ENCODE measurements at places on chromosomes 7 and 10.

GRCh38 chr10:10872035-10872673 lies 145.5 kb upstream of the CELF2 start:
- DNase-seq: peak; percentile 91

- peak; percentile 98 for DNase-seq
These were observed 32.4 kb downstream of the UNC5B start for GRCh38 chr10:71244431-71245419.

GRCh38 chr10:21329995-21330627 lies 195.4 kb downstream of the SKIDA1 start:
- DNase-seq: peak; percentile 72

DNA sequence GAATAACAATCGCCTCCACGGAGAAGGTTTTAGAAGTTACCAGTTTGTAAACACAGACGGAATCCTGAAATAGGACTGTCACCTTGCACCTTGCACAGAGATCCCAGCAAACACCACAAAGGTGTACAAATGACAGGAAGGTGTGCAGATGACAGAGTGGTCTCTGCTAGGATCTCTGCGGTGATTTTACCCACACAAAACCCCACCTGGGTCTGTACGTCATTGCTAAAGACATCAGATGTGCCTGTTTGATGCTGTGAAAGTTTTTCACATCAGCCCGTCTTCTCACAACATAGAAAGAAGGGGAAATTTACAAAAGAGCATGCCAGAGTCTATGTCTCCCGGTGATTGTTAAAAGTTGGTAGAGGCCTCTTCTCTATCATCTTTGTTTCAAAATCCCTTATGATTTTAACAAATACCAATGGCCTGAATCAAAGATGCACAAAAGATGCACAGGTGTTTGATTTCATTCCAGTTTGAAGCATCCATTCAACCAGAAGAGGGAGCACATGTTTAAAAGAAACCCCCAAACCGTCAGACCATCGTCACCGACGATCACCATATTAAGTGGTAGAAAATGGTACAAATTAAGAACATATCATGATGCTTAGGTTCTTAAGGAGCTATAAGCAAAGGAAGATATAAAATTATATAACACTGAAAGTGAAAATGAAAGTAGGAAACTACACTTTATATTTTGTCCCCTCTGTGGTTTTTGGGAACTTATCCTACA lies 576.5 kb downstream of the PTPRN2 start:
- no peak for DNase-seq

DNA sequence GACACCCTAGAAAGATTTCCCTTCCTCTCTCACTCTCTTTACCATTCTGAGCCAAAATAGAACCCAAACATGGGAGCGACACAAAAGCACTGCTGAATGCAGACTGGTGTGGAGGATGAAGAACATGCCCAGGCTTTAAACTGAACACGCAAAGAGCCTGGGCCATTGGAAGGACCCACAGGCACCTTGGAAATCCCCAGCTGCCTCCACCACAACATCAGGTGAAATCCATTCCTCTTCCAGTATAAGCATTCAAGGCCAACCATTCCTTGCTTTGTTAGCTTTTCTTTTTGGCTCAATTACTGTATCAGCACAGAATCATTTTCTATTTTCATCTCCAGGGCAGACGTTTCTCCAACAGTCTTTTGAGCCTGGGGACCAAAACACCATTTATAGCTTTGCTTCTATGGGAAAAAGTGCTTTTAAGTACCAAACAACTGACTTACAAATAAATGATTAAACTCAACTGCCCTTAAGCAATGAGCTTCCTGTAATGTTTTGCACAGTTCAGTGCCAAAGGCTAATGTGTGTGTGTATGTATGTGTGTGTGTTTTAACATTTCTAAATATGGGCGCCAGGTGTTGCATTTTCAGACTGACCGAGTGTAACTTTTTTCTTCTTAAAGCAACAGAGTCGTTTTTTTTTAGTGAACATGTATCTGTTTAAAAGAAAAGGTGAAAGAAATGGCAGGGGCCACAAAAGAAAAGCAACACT lies 16.2 kb upstream of the BLNK start:
- peak; percentile 62 for DNase-seq

DNA sequence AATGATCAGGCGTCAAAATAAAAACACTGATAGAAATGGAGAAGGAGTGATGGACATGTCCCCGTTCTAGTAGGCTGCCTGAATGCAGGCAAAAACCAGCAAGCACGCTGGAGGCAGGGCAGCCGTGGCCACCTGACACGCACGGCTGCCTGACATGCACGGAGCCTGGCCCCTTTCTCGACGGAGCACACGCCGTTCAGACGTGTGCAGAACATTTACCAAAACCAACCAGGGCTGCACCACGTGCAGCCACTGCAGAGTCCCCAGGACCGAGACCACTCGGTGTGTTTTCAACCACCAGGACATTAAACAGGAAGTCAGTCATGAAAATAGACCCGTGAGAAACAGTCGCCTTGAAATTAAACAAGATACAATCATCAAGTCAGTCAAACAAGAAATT lies 61.9 kb upstream of the NKX6-2 start:
- DNase-seq: no peak

DNA sequence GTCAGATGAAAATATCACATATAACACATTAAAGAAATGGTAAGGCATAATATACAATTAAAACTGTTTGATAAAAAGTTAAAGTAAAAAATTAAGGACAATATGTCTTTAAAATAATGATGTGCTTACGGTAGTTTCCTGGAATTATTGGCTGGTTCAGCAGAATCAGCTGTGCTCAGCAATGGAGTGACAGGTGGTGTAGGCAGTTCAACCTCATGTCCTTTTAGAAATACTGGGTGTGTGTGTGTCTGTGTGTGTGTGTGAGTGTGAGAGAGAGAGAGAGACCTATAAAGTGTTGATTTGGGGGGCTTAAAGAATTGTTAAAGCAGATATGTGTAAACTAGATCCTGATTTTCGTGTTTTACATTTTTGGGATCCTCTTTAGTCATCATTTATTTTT lies 141.2 kb downstream of the ADAM22 start:
- DNase-seq: no peak

DNA sequence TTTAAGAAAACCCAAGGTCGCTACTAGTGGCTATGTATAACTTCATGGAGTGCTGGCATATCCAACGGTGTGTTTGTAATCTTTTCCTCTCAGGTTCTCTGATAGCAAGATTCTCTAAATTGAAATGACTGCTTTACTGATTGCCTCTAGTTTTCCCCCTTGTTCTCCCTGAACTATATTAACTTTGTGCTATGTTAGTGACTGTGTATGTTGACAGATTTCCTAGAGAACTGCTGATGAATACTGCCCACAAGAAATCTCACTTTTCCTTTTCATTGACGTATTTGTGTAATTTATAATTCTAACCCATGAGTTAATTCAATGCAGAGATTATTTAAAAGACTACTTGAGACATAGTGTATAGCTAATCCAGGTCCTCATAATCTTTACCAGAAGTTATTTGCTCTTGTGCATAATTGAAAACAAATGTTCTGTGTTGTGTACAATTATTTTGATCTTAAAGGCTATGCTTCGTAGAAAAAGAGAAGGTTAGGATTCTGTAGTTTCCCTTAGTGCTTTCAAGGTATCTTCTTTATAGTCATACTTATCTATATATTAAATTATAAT lies 70.6 kb upstream of the GLCCI1 start:
- no peak for DNase-seq

- DNase-seq: peak; percentile 88
These were observed 6.0 kb upstream of the SLC29A3 start for GRCh38 chr10:71312811-71313789.

DNA sequence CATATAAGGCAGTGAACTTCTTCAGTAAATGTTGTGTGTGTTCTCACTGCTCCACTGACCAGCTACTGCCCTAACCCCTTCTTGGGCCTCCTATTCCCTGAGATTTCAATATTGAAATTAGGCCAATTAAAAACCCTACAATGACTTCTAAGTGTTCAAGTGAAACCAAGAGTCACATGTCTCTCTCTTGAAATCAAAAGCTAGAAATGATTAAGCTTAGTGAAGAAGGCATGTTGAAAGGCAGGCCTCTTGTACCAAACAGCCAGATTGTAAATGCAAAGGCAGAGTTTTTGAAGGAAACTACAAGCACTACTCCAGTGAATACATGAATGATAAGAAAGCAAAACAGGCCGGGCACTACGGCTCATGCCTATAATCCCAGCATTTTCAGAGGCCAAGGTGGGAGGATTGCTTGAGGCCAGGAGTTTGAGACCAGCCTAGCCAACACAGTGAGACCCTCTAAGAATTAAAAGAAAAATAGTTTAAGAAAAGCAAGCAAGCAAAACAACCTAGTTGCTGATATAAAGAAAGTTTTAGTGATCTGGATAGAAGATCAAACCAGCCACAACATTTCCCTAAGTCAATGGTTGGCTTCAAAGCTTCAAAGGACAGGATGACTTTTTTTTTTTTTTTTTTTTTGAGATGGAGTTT lies 22.3 kb downstream of the BRAF start:
- DNase-seq: no peak

DNA sequence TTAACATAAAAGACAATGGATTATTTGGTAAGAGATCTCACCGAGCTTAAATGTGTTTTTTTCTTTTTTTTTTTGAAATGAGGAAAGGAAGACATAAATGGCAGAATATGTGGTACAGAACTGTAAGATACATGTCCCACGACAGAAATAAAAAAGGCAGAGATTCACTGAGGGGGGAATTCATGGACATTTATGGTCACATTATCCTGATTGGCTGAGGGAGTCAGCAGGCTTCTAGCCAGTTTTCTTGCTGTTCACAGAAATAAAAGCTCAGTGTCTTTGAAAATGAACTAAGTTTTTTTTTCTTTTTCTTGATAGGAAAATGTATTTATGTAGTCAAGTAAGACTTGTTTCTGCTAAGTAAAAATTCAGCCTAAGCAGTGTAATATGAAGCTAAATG lies 8.2 kb upstream of the FAS start:
- no peak for DNase-seq

- DNase-seq: peak; percentile 84
These were observed 202.7 kb downstream of the FAM107B start for GRCh38 chr10:14571866-14572507.

DNA sequence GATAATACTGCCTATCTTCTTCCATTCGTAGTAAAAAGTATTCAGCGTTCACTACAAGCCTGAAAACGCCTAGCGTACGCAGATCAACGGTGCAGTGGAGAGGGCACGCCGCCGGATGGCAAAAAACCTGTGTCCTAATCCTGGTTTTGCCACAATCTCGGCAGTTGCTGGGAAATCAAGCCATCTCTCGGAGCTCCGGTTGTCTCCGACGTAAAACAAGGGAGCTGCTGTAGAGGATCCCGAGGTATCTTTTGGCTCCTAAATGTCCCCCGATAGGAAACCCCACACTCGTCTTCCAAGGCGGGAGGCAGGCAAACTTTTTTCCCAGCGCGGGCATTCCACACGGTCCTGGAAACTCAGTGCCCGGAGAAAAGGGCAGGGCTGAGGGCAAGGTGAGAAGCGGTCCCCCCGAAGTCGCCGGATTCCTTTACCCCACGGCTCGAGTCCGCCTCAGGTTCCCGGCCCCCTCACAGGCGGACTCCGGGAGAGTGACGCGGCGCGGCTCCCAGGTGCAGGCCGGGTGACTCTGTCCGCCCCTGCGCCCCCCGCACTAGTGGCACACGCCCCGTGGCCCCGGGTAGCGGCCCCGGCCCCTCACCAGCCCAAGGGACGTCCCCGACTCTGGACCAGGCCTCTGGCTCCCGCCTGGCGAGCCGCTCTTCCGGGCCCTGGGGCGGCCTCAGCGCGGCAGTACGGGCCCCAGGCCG lies 649 bp downstream of the IDE start:
- peak; percentile 40 for DNase-seq

- no peak for DNase-seq
These were observed 136.7 kb downstream of the DKK1 start for GRCh38 chr10:52450762-52451291.

DNA sequence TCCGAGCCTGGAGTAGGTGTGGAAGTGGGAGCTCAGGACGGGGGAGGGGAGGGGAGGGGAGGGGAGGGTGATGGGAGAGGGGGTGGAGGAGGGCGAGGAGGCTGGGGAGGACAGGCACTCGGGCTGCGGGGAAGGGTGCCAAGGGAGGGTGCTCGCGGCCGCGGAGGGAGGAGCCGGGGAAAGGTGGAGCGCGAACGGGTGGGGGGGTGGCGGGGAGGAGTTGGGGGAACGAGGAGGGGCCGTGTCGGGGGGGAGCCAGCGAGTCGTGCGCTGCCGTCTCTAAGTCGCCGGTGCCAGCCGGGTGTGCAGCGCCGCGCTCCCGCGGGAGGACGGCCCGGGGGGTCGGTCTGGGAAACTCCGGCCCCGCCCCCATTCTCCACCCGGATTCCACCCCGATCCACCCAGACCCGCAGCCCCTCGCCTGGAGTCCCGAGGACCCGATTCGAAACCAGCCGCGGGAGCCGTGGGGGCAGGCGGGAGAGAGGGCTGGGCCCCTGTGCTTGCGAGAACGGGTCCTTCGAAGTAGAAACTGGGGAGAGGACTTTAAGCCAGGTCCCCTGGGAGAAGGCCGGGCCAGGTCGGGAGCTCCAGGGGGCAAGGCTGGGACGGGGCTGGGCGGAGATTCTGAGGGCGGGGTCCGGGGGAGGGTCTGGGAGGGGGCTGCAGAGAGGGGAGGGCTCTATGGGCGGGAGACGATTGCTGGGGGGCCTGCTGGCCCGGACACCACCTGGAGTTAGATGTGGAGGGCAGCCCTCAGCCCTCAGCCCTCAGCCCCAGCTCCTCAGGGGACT lies at the start of gene ZNF467:
ZNF467 (minus strand) TSS at position 143 of the 791 bp plus-strand sequence. CDS start 2,556 bp downstream, outside the sequence.
- peak; percentile 91 for DNase-seq

- peak; percentile 49 for DNase-seq
These were observed 8.4 kb downstream of the TCF7L2 start for GRCh38 chr10:112958275-112958995.

All from lung (tissue), 17 donors.